ENCODE measurements at places on chromosomes 3 and 15.
A peak's percentile ranks its signal among the peaks of the same experiment; 100 is the strongest.

GRCh38 chr15:74725225-74725774, at the start of gene CYP1A1:
Gene CYP1A1, minus strand, starts transcription at chr15:74725528. Its CDS starts 2,431 bp downstream, at chr15:74723097.
- peak; percentile 64 for DNase-seq

DNA sequence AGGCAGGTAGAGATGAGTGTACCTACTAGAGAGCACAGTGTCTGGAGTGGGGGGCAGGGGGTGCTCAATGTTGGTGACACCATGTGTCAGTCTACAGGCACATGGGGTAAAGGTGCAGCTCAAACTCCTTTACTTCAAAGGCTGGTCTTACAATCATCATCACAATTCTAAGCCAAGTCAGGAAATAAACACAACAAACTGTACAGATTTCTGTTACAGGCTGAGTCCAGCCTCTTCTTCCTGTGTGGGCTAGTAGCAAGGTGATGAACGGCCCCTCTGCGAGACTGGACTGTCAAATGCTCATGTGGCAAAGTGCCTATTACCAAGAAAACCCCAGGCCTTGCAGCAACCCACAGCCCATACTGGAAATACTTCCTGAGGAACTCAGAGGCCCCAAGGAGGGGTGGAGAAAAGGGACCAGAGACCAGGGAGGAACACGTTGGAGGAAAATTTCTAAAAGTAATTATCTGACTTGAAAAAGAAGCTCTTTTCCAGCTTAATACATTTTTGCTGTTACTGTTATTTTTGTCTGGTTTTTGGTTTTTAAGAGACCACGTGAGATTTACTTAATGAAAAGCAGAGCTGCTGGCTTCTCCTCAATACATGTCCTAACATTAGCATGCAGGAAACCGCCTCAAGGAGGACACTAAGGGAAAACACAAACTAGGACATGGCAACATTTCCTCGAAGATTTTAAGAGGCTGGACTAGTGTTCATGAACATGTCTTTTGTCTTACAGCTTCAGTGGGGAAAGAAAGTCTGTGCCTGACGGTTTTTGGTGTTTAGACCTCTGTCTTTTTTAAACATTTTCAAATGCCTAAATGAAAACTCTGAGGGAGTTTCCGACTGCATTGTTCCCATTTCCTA, 29.5 kb downstream of the TBC1D2B start:
- DNase-seq, result no peak

DNA sequence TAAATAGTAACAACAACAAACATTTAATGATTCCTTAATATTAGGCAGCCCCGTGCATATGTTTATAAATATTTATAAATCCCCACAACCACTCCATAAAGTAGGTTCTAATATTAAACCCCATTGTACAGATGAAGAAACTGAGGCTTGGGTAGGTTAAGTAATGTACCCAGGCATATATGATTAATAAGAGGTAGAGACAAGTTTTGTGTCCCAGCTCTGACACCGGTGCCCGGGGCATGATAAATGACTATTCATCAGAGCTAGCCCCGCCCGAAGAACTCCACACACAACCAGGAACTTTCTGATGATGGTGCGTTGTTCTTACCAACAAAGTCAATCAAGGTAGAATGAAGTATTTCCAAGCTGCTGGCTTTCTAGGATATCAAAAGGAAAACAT, 19.4 kb downstream of the CDCP1 start:
- DNase-seq, result no peak

DNA sequence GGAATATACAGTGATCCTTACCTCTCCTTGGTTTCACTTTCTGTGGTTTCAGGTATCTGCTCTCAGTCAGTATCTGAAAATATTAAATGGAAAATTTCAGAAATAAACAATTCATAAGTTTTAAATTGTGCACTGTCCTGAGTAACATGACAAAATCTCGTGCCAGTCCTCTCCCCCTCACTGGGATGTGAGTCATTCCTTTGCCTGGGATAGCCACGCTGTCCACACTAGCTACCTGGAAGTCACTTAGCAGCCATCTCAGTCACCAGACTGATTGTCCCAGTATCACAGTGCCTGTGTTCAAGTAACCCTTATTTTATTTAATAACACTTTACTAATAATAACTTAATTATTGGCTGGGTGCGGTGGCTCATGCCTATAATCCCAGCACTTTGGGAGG, 15.3 kb upstream of the KLHL25 start:
- DNase-seq, result no peak

GRCh38 chr3:184345317-184346144, 8.1 kb downstream of the FAM131A start:
- DNase-seq, result peak; percentile 93

- DNase-seq, result no peak
Measured at GRCh38 chr3:88061746-88062145, 2.7 kb downstream of the ZNF654 start.

DNA sequence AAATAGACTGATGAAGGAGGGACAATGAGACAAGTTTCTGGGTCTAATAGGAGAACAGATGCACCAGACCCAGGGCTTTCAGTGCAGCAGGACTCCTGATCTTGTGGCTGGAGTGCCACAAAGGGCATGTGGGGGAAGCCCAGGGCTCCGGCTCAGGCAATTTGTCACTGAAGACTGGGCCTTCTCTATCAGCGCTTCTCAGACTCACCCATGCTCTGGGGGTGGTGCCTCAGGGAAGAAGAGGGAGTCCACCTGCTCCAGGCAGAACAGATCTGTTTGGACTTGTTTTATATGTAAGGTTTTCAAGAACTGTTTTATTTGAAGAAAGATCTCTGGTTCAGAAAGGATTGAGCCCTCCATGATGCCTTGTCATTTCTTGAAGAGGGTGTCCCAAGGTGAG, 112.4 kb upstream of the TLE3 start:
- DNase-seq, result peak; percentile 33

GRCh38 chr3:135878501-135878900, 87.0 kb upstream of the PPP2R3A start:
- DNase-seq, result no peak

DNA sequence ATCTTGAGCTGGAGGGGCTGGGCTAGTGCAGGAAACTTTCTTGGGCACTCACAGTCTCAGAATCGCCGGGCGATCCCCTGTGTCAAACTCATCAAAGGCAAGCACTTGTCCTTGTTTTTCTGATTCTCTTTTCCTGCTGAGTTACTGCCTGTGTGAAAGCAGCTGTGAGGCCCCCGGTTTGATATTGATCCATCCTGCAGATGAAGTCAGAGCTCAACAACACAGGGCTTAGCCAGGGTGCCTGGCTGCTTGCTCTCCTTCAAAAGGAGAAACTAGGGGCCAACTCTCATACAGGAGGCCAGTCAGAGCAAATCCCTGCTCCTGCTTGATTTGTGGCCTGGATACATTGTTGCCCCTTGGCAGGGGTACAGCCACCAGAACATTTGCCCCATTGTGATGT, 22.9 kb downstream of the CLSTN2 start:
- DNase-seq, result no peak

- no peak for DNase-seq
Measured at GRCh38 chr3:119223511-119223910, 17.2 kb downstream of the B4GALT4 start.

DNA sequence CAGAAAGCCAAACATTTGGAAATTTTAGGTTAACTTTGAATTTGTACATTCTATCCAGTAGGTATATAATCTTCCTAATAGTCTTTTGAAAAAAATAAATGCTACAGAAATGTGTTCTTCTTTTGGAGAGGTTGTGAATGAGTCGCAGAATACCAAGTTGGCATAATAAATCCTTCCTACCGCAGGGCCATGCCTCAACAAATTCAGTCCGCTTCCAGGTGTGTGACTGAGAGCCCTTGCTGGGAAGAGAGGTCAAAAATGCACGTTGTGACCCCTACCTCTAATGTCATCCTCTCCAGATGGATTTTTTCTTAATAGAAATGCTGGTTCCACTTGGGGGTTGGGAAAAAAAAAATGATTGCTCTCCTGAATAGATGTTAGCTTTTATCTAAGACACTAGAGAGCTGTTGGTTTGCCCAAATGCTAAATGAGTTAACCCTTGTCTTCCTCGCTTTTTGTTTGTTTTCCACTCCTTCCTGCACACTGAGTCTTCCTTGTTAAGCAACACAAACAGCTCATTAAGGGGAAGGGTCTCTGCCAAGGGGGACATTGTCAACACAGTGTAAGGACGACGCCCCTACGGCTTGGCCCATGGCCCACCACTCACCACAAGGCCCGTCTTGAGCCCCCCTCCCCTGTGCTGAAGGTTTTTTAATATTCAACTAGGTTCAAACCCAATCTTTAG, 33.9 kb downstream of the RLBP1 start:
- DNase-seq, result no peak

DNA sequence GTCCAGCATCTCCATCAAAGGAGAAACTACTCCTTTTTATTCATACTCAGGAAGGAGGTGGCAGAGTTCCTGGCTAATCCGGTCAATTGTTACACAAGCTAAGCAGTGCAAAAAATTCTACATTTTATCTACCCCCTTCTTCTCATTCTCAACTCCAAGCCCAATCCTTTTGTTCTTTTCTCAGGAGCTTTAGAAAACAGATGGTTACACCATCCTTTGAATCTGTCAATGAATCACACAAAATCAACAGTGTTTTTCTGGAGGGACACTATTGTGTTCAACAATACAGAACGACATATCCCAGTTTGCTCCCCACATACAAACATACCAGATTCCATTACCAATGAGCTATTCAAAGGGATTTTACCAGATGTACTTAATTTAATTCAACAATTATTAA, 362.1 kb downstream of the MAGI1 start:
- no peak for DNase-seq

- peak; percentile 79 for DNase-seq
Measured at GRCh38 chr3:48504051-48504946, at the start of gene SHISA5. Gene SHISA5, minus strand, starts transcription at chr3:48504174. Its CDS starts 80 bp downstream, at chr3:48504094.

- DNase-seq, result no peak
Measured at GRCh38 chr3:102054543-102055080, 205.3 kb downstream of the NFKBIZ start.

DNA sequence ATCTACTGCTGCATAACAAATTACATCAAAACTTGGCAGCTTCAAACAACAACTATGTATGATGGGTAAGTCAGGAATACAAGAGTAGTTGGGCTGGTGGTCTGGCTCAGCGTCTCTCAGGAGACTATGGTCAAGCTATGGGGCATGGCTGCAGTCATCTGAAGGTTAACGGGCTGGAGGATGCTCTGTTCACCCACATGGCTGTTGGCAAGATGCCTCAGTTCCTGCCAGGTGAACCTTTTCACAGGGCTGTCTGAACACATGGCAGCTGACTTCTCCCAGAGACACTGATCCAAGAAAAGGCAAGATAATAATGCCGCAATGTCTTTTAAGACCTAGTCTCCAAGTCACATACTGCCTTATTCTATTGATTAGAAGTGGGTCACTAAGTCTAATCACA, 63.7 kb downstream of the GPR176 start:
- no peak for DNase-seq

GRCh38 chr3:126064627-126065258, 19.2 kb downstream of the SLC41A3 start:
- no peak for DNase-seq

GRCh38 chr3:11532931-11533391, 110.8 kb downstream of the VGLL4 start:
- DNase-seq, result no peak

GRCh38 chr15:63054985-63055384, 12.4 kb downstream of the TPM1 start:
- DNase-seq, result no peak
